ENCODE measurements at places on chromosomes 5 and 9.
A peak's percentile ranks its signal among the peaks of the same experiment; 100 is the strongest.

DNA sequence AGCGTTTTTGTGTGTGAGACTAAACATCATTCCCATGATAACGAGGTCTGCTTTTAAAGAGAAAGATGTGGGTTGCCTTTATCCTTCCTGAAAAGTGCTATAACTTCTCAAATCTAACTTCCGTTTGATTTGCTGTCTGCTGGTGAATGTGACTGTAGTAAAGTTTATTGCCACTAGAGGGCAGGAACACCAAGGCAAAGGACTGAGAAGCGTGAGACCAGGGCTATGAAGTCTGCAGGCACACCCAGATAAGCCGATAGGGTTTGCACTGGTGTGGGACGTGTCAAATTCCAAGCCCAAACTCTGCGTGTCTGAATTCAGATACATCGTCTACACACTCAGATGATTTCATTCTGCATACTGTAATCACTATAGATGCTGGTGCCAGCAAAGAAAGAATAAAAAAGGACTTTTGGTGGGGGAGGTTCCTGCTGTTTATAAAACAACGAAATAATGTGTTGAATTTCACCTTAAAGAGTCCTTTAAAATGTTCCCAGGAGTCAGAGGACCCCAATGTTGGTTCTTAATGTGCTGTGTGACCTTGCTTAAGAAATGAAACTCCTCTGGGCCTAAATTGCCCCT lies 87.2 kb downstream of the PTTG1 start:
- DNase-seq, result peak; percentile 88

GRCh38 chr9:117587263-117587662 lies 116.9 kb upstream of the TLR4 start:
- no peak for DNase-seq

GRCh38 chr9:130642926-130643325 lies 21.5 kb upstream of the PRDM12 start:
- DNase-seq, result no peak

DNA sequence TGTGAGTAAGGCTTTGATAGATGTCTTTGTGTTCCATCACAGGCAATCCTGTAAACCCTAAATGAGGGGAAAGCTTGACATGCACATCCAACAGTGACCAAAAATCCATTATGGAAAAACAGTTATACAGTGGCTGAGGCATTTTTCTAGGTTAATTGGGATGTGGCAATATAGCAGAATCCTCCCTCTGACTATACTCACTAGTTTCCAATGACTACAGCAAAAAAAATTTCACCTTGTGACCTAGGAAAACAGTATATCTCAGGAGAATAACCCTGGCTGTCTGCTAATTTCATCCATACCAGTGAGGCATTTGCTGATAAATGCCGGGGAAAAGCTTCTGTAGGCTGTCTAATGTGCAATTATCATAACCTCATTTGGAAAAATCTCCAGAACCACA lies 49.9 kb upstream of the SNCAIP start:
- DNase-seq, result no peak

GRCh38 chr5:39264528-39264927 lies 45.2 kb upstream of the FYB1 start:
- DNase-seq, result peak; percentile 26

DNA sequence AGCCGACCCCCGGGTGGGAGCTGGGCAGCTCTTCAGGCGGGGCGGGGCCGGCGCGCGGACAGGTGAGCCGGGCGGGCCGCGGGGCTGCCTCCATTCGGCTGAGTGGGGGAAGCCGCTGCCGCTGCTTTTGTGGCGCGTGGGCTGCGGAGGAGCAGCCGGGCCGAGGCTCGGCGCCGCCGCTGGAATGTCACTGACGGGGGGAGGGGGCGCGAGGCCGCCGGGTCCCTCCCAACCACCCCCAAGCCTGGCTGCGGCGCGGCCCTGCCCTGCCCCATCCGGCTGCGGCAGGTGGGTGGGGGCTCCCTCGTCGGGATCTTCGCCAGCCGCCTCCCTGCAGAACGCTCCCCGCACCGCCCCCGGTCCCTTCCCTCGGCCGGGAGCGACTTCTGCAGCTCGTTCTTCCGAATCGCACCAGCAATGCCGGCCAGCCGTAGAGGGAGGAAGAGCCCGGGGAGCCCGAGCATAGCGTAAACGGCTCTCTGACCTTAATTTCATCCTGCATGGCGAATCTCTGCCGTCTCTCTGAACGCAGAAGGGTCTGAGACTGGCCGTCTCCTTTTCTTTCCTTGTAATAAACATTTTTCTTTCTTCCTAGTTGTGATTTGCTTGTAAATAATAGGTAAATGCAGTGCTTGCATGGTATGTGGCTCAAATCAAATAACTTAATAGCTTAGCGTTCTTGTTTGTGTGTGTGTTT lies 505 bp downstream of the SPTAN1 start:
- DNase-seq, result no peak

GRCh38 chr9:68747043-68747533 lies 42.0 kb downstream of the PIP5K1B start:
- DNase-seq, result no peak

DNA sequence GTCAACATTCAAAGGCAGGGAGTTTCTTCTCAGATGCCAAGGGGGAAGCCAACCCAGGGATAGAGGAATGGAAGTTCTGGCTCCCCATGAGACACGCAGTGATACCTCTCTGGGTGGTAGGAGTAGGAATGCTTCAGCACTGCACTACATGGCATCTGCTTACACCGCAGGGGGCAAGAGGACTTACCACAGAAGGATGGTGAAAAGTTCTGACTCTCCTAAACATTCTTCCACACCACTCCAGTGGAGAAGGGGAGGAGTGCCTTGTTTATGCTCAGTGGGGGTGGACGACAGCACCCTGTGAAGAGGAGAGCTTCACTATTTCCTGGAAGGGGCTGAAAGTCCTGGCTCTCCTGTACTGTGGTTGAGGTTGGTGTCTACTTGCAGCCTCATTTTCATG lies 1011.3 kb upstream of the WWC1 start:
- DNase-seq, result no peak

DNA sequence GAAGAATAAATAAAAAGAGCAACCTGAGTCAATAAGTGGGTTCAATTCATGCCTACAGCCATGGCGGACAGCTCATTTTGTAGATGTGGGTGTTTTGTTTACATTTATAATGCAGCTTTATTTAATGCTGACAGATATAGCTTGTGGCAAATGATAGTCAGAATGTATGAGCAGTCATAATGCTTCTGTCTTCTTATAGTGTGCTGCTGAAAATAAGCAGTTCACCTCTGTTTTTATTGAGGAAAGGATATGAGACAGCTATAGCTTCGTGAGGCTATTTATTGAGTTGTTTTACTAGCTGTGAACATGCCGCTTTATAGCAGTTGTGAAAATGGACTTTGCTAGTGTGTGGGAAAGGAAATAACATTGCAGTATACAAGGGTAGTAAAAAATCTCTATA lies 147.4 kb downstream of the PBX3 start:
- no peak for DNase-seq

DNA sequence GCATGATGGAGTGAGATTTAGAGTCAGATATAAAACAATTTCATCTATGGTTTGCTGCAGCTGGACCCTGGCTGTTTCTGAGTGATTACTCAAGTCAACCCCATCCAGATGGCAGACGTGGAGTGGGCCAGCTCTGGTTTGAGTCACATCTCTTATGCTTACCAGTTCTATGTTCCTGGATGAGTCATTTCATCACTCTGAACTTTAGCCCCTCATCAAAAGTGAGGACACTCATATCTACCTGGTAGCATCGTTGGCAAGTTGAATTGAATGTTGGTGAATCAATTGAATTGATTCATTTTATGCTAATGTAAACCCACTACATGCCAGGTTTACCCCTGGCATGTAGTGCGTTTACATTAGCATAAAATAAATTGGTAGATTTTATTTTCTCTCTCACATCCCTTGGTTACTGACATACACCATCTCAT lies 176.4 kb downstream of the FGF18 start:
- no peak for DNase-seq

GRCh38 chr9:18390393-18390792 lies 83.6 kb upstream of the ADAMTSL1 start:
- no peak for DNase-seq

Measured in CD4-positive, alpha-beta T cell treated with Interleukin-12 subunit alpha and Interleukin-12 subunit beta, for 1 hour (primary cell).